GM23338 (cell line): ENCODE measurements at places on chromosomes 1 and 21. TPM values are rescaled to one million over a fixed set of nuclear protein-coding genes. Genes with fewer than 3 reads are reported as not detected.

DNA sequence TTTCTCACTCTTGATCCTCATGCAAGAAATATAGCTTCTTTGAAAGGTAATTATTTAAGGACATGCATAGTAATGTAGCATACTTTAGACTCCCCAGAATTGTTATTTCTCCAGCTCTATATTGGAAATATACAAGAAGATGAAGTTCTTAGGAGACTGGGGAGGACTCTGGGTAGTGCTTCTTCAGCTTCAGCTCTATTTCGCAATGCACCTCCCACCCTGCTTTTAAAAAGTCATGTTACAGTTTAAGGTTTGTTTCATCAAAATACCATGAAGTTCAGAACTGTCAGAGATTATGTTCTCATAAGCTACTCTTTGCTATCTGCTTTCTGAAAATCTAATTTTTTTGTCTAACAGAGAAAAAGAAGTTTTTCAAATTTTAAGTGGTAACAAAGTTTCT lies 586.2 kb upstream of the ADGRL4 start:
- no peak for DNase-seq

- no peak for DNase-seq
Observed at GRCh38 chr1:48532976-48533375, 61.0 kb upstream of the SPATA6 start.

DNA sequence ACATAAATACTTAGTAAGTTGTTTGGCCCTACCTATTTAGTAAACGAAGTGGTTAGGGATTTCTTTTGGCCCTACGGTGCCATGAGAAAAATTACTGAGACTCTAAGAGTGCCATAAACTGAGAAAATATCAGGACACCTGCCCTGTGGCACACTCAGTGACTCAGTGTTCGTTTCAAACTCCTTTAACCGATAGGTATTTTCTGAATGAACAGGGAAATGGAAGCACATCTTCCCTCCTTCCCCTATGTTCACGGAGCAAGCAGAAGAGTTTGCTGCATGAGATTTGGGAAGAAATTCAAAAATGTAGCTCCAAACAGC lies 134.2 kb downstream of the KAZN start:
- DNase-seq = no peak

- no peak for DNase-seq
Observed at GRCh38 chr1:68213843-68214242, 18.5 kb downstream of the WLS start.

DNA sequence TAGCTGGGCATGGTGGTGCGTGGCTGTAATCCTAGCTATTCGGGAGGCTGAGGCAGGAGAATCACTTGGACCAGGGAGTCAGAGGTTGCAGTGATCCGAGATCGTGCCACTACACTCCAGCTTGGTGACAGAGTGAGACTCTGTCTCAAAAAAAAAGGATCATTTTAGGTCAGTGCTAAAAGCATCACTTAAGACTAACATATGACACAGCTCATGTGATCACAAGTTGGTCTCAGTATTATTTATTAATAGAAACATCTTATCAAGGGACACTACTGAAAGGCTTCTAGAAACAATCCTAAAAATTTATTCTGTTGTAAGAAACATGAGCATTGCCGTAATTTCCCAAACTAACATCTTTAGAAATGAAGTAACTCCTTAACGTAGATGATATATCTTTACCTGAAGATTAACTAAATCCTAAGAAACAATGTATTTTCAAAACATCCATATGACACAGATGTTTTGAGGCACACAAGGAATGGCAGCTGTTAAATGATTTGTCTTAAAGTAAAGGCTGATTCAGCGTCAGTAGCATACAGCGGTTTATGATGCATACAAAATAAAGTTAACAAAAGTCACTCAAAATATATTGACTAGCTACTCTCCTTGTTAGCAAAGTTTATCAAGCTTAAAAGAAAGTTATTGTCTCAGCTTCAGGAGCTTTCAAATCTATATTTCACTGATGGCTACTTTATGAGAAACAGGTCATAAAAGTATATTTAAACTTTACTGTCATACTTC lies 2.6 kb downstream of the NIBAN1 start:
- no peak for DNase-seq

Gene KRTAP11-1
- total RNA-seq = not detected in 2 replicates

- DNase-seq = no peak
Observed at GRCh38 chr1:210022044-210022443, 84.0 kb downstream of the SYT14 start.

Gene SELP
- total RNA-seq = not detected in 2 replicates

DNA sequence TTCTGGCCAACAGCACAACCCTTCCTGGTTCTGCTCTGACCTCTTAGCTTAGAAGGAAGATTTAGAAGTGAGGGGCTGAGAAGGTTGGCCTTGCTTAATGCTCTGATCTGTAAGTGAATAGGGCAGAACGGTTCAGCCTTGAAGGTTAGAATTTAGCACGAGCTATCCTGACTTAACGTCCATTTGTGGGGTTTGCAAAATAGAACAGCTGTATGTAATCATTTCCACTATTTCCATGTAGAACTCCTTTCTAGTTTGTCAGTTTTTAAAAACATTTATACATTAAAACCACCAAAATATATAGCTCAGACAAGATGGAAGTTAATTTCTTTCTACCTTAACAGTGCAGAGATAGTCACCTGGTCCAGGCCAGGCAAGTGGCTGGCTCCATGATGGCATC lies 89.9 kb downstream of the TBX19 start:
- DNase-seq = no peak

Gene TARBP1
- total RNA-seq = 18.8 and 44.8 TPM in 2 replicates
